ENCODE measurements at places on chromosomes 5 and 9.
A peak's percentile ranks its signal among the peaks of the same experiment; 100 is the strongest.

DNA sequence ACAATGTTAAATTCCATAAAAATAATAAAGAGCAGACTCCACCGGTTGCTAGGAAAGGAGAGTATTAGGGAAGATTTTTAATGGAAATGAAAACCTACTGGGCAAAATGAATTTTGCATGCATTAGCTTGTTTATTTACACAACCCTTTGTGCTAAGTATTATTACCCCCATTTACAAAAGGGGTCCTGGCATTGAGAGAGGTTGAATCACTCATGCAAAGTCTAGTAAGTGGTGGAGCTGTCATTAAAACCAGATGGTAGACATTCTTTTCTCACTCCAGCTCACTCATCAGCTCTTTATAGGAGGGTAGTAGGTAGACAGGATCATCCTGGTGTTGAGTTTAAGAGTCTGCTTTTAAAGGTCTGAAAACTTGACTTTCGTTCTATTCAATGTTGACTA, 395.1 kb downstream of the PLK2 start:
- peak; percentile 92 for DNase-seq

DNA sequence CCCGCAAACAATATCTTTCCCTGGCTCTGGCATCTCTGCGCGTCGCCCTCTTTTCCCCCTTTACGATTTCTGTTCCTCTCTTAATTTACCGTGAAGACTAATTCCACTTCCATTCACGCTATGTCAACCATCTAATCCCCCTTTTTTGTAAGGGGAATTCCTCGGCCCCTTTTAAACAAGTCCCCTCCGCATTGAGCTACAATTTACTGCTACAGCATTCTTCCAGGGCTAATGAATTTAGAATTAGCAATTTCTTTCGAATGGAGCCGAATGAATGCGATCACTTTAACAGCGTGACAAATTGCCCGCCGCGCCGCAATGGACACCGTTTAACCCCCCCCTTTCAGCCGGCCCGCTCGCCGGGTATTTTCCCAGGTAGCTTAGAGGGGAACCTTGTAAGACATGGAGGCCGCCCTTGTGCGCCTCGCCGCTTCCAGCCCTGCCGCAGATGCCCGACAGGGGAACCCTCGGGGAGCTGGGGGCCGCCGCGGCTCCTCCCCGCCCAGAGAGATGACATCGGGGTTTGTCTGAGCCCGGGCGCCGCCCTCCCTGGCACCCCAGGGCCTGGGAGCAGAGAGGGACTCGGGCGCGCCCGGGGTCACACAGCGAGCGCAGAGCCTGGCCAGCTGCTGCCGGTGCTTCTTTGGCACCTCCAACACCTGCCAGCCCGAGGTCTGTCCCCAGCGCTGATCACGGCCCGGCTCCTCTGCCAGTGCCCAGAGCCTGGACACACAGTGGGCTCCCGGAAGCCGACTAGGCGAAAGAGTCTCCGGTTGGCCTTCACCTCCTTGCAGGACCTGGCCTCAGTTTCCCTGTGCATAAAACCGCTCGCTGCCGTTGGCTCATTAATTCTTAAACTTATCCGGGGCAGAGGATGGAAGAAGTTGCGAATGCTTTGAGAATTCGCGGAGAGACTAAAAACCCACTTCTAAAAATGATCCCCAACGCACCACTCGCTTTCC, 1.3 kb downstream of the PRDM12 start:
- no peak for DNase-seq

DNA sequence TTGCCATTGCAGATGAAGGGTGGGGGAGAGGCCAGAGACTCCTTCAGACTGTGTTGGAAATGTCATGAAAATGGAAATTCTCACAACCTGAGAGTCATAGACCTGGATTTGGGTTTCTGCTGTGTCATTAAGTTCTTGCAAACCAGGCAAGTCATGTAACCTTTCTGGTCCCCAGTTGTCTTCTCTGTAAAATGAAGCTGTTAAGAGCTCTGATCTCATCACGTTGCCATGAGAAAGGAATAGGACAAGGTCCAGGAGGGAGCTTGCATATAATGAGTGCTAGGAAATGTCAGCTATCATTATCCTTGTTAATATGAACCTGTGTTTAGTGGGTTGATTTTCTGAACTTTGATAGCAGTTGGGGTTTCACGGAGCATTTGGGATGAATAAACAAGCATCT, 59.1 kb downstream of the FGF1 start:
- no peak for DNase-seq

DNA sequence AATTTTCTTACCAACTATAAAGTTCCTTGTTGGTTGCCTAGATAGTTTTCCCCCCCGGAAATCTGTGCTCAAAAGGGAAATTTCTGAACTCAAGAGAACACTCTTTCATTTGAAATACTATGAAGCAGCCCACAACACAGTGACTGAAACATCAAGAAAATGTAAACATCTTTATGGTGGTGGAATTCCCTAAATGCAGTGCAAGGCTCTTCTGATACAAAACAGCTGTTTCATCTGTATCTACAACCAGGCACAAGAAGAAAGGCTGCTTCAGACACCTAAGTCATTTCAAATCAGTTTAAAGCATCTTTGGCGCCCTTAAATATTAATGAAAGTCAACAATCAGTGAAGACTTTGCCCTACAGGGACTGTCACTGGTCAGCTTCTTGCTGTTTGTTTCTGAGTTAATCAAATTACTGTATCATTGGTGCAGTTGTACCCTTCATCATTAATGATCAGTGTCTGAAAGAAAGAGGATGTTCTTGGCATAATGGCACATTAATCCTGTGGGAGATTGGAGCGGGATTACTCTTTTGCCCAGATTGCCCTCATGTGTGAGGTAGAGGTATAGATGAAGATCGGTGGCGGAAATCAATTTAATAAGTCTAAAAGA, 947.0 kb downstream of the NR2F1-AS1 start:
- DNase-seq: peak; percentile 28

- no peak for DNase-seq
Measured at GRCh38 chr9:105835721-105836120, 141.4 kb downstream of the TMEM38B start.

DNA sequence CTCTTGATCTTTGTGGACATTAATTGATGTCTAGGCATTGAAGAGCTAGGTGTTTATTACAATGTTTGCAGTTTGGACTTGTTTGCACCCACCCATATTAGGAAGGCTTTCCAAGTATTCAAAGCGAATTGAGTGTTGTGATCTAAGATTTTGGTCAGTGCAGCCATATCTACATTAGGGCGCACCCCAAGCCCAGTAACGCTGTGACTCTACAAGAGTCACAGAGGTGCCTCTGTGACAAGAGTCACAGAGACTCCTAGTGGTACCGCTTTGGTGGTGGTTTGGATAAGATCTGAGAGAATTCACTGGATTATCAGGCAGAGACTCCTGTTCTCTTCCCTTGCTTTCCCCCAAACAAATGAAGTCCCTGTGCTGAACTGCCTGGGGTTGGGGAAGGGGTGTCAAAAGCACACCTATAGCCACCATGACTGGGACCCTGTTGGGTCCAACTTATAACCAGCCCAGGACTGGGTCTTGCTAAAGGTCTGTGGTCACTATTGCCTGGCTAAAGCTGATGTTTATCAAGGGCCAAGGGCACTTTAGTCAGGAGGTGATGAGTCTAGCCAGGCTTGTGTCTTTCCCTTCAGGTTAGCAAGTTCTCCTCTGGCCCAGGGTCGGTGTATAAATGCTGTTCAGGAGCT, 114.1 kb upstream of the RIOK2 start:
- DNase-seq: peak; percentile 34
